ENCODE measurements at places on chromosomes 4 and X. TPM values are rescaled to one million over a fixed set of nuclear protein-coding genes. Genes with fewer than 3 reads are reported as not detected.

Gene KDR
- total RNA-seq: 0.86 TPM

Gene PLP1
- 1.8 TPM for total RNA-seq

Gene TCEAL8
- 82.2 TPM for total RNA-seq

Gene MAOB
- 0.89 TPM for total RNA-seq

Gene NXF2B
- total RNA-seq: not detected

Gene SPOCK3
- total RNA-seq: under 0.01 TPM

Gene TMEM35A
- 2.7 TPM for total RNA-seq

Gene MSANTD1
- not detected for total RNA-seq

Gene TCEAL6
- total RNA-seq: not detected

Gene SCML2
- total RNA-seq: 0.29 TPM

Gene FAM47B
- total RNA-seq: not detected

Gene OTC
- not detected for total RNA-seq

Gene AMTN
- total RNA-seq: not detected

Gene GPR173
- total RNA-seq: 1.9 TPM

Gene IL9R
- not detected for total RNA-seq

Gene DRD5
- total RNA-seq: not detected

Gene CTAG1A
- not detected for total RNA-seq

Gene TIGD2
- total RNA-seq: 10.7 TPM

Gene PNMA5
- not detected for total RNA-seq

Gene MFSD8
- total RNA-seq: 20.5 TPM

Gene TEX13C
- not detected for total RNA-seq

Gene PASD1
- not detected for total RNA-seq

Gene CXCL3
- total RNA-seq: 1.4 TPM

Gene BGN
- total RNA-seq: 4.3 TPM

Gene ANKRD50
- total RNA-seq: 12.2 TPM

Gene CENPVL3
- total RNA-seq: not detected

Gene GLRA2
- total RNA-seq: not detected

Gene USP17L28
- total RNA-seq: not detected

Gene DCAF4L1
- total RNA-seq: not detected

Gene TMPRSS11D
- not detected for total RNA-seq

Gene PNMA6A
- 2.3 TPM for total RNA-seq

Gene MMRN1
- not detected for total RNA-seq

Gene SERPINA7
- total RNA-seq: not detected

Gene FGB
- total RNA-seq: 0.86 TPM

Gene ARHGAP4
- total RNA-seq: 10.6 TPM

Gene USP26
- not detected for total RNA-seq

Gene ATP7A
- total RNA-seq: 3.9 TPM

Gene PTTG2
- not detected for total RNA-seq

Gene GPR34
- total RNA-seq: not detected

Gene STS
- 5.8 TPM for total RNA-seq

Gene NSG1
- 0.35 TPM for total RNA-seq

Gene GPR143
- 0.53 TPM for total RNA-seq

Gene GSX2
- not detected for total RNA-seq

Gene EXOC1L
- not detected for total RNA-seq

Gene ZDHHC15
- not detected for total RNA-seq

Gene RNF128
- 0.18 TPM for total RNA-seq

Gene SLC38A5
- total RNA-seq: 76.1 TPM

Gene GLRA3
- total RNA-seq: not detected

Gene ARHGAP36
- total RNA-seq: not detected

Gene DCHS2
- not detected for total RNA-seq

Gene DUSP21
- not detected for total RNA-seq

Gene LIMCH1
- total RNA-seq: 0.18 TPM
